ENCODE measurements at places on chromosomes 12 and 14. TPM values are rescaled to one million over a fixed set of nuclear protein-coding genes. Genes with fewer than 3 reads are reported as not detected.

OTOGL gene
- 0.02 TPM for total RNA-seq

TMPRSS12 gene
- not detected for total RNA-seq

JPH4 gene
- total RNA-seq, result 32.5 TPM

AICDA gene
- not detected for total RNA-seq

ATF7 gene
- total RNA-seq, result 3.7 TPM

All from HT1080 (cell line).